Osteoblast (primary cell): ENCODE measurements at places on chromosomes 5 and 9. TPM values are rescaled to one million over a fixed set of nuclear protein-coding genes. Genes with fewer than 3 reads are reported as not detected.

ADAMTS13 gene
- 1.2 and 1.4 TPM in 2 replicates for total RNA-seq

UBE2R2 gene
- total RNA-seq = 21.4 and 22.4 TPM in 2 replicates

TPD52L3 gene
- not detected in 2 replicates for total RNA-seq

IDNK gene
- 3.8 and 4.0 TPM in 2 replicates for total RNA-seq

PCDHB5 gene
- total RNA-seq = 1.5 and 2.9 TPM in 2 replicates

SLC4A9 gene
- not detected in 2 replicates for total RNA-seq

TNC gene
- total RNA-seq = 611 and 664 TPM in 2 replicates

TRIM14 gene
- 0.59 and 1.1 TPM in 2 replicates for total RNA-seq

- H3K27ac ChIP-seq = no peak overlapping the region
- no peaks in the 10 kb centered on the region for H3K27me3 ChIP-seq
- no peak overlapping the region for H3K4me3 ChIP-seq
- no peak for DNase-seq
- H3K4me1 ChIP-seq = no peaks in the 10 kb centered on the region
Measured at GRCh38 chr5:108046955-108047670, 334.8 kb downstream of the FBXL17 start.

GRCh38 chr5:153211076-153211475 is 279.4 kb upstream of the GRIA1 start:
- H3K27me3 ChIP-seq = no peaks in the 10 kb centered on the region
- H3K4me1 ChIP-seq = no peaks in the 10 kb centered on the region
- no peak overlapping the region for H3K4me3 ChIP-seq

DNA sequence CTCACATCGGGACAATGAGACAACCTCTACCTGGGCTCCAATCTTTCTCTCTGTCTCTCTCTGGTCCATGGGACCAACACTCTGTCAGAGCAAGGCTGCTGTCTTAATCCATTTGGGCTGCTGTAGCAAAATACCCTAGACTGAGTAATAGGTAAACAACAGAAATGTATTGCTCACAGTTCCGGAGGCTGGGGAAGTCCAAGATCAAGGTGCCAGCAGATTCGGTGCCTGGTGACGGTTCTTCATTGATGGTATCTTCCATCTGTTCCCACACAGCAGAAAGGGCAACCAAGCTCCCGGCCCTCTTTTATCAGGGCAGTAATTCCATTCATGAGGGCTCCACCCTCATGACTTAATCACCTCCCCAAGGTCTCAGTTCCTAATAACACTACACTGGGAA is 61.3 kb upstream of the SPOCK1 start:
- DNase-seq = no peak
- no peaks in the 10 kb centered on the region for H3K36me3 ChIP-seq
- H3K4me1 ChIP-seq = peaks cover 43% of the 10 kb centered on the region
- H3K27ac ChIP-seq = no peak overlapping the region

DNA sequence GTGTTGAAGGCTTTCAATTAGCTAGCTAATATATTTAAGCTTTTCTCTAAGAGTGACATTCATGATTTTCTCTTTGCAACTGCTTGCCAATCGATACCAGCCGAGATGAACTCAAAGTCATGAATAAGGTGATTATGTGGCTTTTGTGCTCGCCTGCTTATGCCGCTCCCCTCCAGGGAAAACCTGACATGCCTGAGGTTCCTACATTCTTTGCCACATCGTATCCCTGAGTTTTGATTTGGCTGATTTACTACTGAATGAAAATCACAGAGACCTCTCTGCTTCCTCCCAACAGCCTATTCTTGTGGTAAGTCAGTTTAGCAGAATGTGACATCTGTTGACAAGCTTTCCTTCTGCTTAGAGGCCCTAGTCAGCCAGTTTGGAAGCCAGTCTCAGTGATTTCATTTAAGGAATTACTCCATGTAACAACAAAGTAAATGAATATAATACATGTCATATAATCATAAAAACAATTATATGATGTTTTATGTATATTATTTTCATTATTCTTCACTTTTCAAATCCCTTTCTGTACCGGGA is 513.4 kb downstream of the CSNK1G3 start:
- DNase-seq = no peak
- no peaks in the 10 kb centered on the region for H3K27me3 ChIP-seq
- peaks cover 2% of the 10 kb centered on the region for H3K4me1 ChIP-seq
- no peaks in the 10 kb centered on the region for H3K36me3 ChIP-seq
- no peak overlapping the region for H3K27ac ChIP-seq

DNA sequence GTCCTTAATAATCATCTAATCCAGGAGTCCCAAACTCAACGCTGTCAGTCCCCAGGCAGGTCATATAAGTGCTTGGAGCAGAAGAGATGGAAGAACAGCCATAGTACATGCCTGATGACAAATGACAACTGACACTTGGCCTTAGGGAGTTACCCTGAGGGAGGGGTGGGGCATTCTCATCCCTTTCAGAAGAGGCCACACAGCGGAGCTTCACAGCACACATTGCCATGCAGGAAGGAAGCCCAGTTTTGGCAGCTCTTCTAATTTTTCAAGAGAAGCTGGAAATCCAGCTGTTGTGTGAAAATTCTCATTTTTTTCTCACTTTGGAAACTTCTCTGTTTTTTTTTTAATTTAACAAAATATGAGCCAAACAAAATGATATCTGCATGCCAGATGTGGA is 89.0 kb downstream of the ASTN2 start:
- H3K36me3 ChIP-seq = no peaks in the 10 kb centered on the region
- no peak for DNase-seq
- no peak overlapping the region for H3K27ac ChIP-seq
- H3K4me1 ChIP-seq = no peaks in the 10 kb centered on the region

DNA sequence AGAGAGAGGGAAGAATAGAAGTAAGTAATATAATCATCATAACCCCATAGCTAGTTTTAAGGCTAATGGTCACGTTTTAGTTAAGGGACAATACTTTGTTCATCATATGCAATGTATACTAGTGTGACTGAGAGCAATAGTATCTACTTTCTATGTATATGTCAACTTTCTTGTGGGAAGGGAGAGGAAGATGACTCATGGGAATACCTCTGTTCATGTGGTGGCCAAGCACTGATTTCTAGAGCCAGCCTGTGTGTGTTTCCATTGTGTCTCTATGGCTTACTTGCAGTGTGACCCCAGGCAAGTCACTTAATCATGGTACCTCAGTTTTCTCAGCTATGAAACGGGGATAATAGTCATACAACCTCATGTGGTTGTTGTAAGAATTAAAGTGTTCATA is 639.6 kb downstream of the CETN3 start:
- no peaks in the 10 kb centered on the region for H3K4me1 ChIP-seq
- no peak for DNase-seq
- no peaks in the 10 kb centered on the region for H3K36me3 ChIP-seq
- H3K4me3 ChIP-seq = no peak overlapping the region

DNA sequence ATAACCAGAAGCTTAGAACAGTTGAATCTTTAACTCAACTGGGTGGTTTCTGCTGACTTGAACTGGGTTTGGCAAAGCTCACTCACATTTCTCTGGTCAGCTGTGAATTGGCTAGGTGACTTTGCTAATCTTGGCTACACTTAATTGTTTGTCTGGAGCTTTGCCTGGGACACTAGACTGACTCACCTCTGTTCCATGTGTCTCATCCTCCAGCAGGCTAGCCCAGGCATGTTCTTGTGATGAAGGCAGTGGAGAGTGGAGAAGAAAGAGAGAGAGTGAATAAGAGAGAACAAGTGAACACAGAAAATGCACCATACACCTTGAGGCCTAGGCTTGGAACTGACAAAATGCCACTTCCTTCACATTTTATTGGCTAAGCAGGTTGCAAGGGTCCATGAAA is 32.6 kb downstream of the SPATA31D1 start:
- H3K4me3 ChIP-seq = no peak overlapping the region
- DNase-seq = peak; percentile 62
- H3K27ac ChIP-seq = peak overlapping the region; percentile 68
- no peaks in the 10 kb centered on the region for H3K36me3 ChIP-seq
- H3K4me1 ChIP-seq = peaks cover 14% of the 10 kb centered on the region

DNA sequence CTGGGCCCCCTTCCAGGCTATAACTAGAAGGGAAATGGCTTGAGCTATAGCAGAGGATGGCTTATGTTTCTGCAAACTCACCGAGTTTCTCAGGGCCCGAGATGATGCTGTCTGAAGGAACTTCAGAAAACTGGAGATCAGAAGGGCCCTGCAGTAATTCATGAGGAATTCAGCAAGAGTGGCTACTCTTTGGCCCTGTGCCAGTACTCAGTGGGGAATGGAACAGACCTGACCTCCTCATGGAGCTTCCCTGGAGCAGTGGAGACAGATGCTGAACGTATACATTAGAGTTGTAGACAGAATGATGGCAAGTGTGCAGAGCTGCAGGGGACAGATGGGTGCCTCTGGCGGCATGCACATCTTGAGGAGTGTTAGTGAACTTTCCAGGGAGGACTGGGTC is 17.3 kb upstream of the SMIM32 start:
- no peaks in the 10 kb centered on the region for H3K36me3 ChIP-seq
- no peak for DNase-seq
- no peak overlapping the region for H3K4me3 ChIP-seq
- H3K27me3 ChIP-seq = peaks cover 2% of the 10 kb centered on the region
- no peaks in the 10 kb centered on the region for H3K4me1 ChIP-seq
- no peak overlapping the region for H3K27ac ChIP-seq

- H3K27ac ChIP-seq = no peak overlapping the region
- DNase-seq = peak; percentile 69
- H3K4me3 ChIP-seq = no peak overlapping the region
Measured at GRCh38 chr9:129280623-129281271, 102.7 kb upstream of the IER5L start.

DNA sequence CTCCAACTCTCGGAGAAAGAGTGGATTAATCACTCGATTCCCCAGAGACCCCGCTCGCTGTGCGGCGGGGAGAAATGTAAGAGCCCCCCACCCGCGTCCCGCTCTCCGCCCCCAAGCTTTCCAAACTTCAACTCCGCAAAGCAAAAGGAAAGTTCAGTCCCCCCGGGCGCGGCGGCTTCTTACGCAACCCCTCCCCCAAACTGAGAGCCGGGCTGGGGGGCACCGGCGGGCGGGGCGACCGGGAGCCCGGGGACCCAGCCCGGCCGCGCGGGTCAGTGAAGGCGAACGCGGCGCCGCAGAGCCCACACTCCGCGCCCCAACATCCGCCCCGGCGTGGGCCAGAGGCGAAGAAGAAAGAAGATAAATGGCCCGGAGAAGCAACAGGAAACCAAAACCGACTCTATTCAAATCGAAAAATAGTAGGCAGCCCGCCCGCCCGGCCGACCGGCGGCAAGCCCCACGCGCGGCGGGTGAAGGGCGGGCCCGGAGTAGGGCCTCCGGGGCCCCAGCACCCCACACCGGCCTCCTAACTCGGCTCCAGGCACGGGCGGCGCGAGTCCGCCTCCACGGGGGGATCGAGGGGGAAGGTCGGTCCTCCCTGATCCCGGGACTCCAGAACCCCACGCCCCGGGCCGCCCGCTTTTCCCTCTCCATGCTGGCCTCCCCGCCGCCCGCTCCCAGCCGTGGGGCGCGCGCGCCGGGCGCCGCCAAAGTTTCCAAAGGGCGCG is 720 bp downstream of the NOTCH1 start:
- H3K27me3 ChIP-seq = no peaks in the 10 kb centered on the region
- peak overlapping the region; percentile 83 for H3K4me3 ChIP-seq
- H3K4me1 ChIP-seq = peaks cover 18% of the 10 kb centered on the region
- no peak for DNase-seq
- H3K36me3 ChIP-seq = peaks cover 8% of the 10 kb centered on the region
- H3K27ac ChIP-seq = peak overlapping the region; percentile 28

DNA sequence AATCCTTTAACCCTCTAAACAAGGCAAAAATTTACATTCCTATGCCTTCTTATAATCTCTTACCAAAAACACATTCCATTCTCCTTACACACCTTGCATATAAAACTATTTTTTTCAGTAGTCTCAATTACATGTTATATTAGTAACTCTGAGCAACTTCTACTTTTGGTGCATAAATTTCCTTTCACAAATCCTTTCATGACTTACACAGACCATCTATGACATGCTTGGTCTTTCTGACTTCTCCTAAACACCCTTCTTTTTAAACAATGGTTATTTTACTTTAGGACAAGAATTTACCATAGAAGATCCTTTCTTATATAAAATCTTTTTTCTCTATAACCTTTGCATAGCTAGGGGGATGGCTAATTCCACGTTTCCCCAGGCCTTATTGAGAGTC is 208.0 kb upstream of the ARRDC3 start:
- no peak overlapping the region for H3K4me3 ChIP-seq
- no peaks in the 10 kb centered on the region for H3K27me3 ChIP-seq
- no peak for DNase-seq
- H3K36me3 ChIP-seq = no peaks in the 10 kb centered on the region
